ENCODE measurements at places on chromosomes 7 and 10.
A peak's percentile ranks its signal among the peaks of the same experiment; 100 is the strongest.

DNA sequence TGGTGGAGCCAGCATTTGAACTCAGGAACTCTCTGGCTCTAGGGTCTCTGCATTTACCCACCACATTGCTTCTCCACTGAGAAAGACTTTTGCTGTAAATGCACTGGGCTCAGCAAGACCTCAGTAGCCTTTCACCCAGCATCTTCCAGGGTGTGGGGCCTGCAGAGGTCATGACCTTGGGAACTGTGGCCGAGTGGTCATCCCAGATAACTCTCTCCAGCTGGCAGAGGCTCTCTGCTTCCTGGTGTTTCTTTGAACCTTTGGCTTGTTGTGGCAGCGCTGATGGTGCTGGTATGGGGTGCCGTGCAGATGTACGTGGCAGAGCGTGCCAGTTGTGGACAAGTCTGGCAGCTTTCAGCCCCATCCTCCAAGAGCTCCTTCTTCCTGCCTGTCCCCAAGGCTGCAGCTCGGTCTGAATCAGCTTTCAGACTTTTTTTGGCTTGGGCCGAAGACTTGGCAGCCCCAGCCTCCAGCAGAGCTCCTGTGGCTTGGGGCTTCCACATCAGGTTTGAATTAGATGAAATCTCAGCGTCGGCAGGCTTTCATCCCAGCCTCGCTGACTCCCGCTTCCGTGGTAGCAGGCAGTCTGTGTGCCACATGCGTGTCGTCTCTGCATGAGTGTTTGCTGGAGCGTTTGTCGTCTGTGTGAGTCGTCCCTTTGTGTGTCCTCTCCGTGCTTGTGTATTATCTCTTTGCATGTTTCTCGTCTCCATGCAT is 21.5 kb downstream of the ADAMTS14 start:
- DNase-seq: peak; percentile 53

- DNase-seq: no peak
Observed at GRCh38 chr7:95599069-95599468, 2.8 kb upstream of the PDK4 start.

- DNase-seq: no peak
Observed at GRCh38 chr7:83210479-83210878, 47.8 kb upstream of the PCLO start.

GRCh38 chr10:94602729-94603515 is 57.3 kb downstream of the HELLS start:
- DNase-seq: no peak

- no peak for DNase-seq
Observed at GRCh38 chr7:25126751-25127150, 1.7 kb upstream of the CYCS start.

- DNase-seq: no peak
Observed at GRCh38 chr10:6074489-6075301, 12.5 kb upstream of the IL2RA start.

DNA sequence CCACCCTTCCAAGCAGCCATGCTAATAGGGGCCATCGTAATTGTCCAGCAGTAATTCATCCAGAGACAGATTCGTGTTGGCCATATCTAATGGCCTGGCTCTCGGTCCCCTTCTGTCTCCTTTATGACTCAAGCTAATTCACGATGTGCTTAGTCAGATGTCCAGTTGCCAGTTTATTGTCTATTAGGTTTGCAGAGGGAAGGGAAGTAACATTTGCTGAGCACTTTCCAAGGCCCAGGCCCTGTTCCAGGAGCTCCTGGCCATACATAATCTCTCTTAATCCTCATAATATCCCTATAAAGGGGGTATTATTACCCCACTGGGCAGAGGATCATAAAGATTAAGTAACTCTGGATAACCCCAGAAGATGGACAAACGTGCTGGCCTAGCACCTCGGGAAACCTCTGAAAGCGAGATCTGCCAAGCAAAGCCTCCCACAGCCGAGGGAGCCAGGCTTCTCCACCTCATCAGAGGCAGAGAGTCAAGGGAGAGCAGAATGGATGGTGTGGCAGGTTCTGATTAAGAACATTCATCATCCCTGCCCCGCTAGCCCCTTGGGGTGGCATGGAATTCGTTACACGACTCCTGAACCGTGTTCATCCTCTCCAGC is 153.7 kb downstream of the PLXNA4 start:
- no peak for DNase-seq

DNA sequence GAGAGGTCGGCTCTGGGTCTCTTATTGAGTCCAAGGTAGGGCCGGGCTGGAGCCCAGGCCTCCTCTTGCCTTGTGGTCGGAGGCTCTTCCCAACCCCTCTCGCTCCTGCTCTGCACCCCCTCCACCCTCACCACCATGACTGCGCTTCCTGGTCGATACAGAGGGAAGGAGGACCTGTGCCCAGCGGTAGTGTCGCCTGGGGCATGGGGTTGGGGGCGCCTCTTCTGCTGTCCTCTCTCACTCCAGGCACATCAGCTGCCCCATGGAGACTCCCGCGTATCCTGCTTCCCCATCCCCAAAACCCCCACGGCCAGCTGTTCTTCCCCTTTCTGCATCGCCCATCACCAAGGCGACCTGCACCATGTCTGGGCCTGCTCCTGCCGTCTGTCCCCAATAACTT is 44.4 kb downstream of the TMEM270 start:
- no peak for DNase-seq

GRCh38 chr10:15748126-15748525 is 28.4 kb upstream of the ITGA8 start:
- DNase-seq: no peak

- DNase-seq: no peak
Observed at GRCh38 chr10:121244818-121245217, 353.4 kb downstream of the FGFR2 start.

- DNase-seq: no peak
Observed at GRCh38 chr7:80699045-80699638, 60.7 kb downstream of the CD36 start.

DNA sequence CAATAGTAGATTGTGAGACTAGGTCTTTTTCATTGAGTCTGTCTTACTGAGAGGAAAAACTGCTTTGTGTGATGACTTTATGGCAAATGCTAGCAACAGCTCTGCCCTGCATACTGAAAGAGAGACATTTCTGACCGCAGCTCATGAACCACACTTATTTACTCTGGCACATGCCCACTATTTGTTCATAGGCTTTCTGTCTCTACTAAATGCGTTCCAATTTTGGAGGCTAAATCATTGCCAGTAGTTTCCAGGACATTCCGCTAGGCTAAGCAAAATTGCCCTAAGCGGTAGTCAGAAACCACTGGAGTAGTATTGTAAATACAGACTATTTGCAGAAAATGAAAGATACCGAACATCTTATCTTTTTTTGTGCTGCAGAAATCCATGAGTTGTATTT is 55.6 kb upstream of the DLX6 start:
- DNase-seq: no peak

- DNase-seq: no peak
Observed at GRCh38 chr7:150847536-150847935, 4.8 kb upstream of the AOC1 start.

DNA sequence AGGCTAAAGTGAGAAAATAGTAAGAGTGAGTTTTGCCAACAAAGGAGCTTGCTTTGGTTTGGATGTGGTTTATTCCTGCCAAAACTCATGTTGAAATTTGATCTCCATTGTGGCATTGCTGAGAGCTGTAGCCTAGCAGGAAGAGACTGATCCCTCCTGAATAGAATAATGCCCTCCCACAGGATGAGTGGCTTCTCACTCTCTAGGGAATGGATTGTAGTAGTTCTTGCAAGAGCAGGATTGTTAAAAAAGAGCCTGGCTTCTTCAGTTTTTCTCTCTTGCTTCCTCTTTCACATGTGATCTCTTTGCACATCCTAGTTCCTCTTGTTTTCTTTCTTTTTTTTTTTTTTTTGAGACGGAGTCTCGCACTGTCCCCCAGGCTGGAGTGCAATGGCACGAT is 34.4 kb downstream of the ASAH2 start:
- DNase-seq: no peak

GRCh38 chr7:18317941-18318340 is 177.6 kb upstream of the HDAC9 start:
- DNase-seq: no peak

- no peak for DNase-seq
Observed at GRCh38 chr10:70461397-70462348, 16.9 kb upstream of the PALD1 start.

- DNase-seq: no peak
Observed at GRCh38 chr10:104242545-104242944, 10.4 kb upstream of the CFAP43 start.

DNA sequence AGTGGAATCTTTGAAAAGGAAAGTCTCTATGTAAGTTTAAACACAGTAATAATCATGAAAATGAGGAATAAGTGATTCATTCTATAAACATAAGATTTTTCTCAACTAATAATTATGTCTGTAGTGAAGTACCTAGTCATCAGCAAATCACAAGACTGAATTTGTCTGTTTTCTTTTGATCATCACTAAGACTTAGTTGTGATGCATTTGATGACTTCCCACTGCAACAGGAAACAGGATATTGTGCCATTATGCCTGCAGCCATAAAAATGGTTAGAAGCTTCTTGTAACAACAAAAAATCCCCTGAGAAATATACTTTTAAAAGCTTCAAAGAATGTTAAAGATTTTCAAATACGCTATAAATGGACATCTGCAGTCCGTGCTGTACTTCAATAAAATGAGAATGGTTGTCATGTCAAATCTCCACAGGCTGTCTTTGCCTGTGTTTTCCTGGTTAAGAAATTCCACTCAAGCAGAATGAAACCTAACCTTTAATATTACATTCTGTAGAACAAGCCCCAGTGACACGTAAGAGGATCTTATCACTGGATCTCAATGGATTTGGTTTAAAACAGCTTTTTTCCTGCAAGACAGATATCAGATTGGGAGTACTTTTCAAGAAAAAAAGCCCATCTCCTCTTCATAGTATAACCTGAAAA is 1262.3 kb upstream of the PHF14 start:
- no peak for DNase-seq

DNA sequence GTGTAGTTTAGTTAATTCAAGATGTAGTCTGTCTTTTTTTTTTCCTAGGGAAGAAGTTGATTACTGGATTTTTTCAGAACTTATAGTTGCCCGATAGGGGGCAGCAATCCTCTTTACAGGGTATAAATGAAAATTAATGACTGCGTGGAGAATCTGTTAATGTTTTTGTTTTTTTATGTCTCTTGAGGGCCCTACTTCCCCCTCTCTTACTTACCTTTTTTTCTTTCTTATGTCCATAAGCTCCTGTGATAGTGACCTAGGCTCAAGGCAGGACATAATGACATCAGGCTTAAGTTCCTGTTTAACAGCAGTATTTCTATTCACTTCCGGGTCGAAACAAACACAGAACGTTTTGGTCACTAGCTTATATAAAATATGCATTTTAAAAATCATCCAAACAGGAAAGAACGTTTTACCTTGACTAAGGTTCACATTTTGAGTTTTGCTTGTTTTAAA is 18.8 kb downstream of the CDC123 start:
- no peak for DNase-seq

DNA sequence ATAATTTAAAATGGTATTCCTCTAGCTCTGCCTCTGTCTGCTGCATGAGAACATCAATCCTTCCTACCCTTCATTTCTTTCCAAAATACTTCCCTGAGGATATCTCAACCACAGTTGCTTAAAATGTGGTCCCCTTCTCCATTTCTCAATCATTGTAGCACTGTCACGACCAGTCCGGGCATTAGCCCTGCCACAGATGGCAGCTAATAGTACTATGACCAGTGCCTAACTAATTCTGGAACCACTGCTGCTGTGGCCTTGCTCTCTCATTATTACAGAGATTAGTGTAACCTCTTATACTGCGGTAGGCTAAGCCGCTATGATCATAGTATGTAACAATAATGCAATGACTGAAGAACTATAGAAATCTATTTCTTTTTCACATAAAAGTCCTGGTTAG is 66.0 kb downstream of the REEP3 start:
- no peak for DNase-seq

DNA sequence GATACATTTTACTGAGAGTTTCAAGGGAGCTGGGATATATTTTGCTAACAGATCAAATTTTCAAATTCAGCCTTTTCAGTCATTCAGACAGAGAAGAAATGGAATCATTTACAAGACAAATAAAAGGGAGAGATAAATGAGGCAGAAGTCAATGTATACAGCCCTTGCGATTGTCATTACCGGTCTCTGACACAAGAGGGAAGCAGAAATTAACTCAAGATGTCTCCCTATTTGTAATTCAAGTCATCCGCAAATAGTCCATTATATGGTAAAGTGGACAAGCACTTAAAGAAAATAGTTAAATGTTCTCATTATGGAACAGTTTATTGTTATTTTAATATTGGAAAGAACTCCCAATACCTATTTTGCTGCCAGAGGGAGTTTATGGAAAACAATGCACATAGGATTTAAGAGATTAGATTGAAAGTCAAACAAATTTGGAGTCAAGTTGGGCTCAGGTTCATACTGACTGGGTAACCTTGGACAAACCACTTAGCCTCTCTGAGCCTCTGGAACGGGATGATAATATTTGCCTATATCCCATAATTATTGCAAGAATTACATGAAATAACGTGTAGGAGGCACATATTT is 89.3 kb upstream of the PRKCQ start:
- DNase-seq: no peak

GRCh38 chr7:11213266-11213665 is 239.6 kb downstream of the PHF14 start:
- no peak for DNase-seq

DNA sequence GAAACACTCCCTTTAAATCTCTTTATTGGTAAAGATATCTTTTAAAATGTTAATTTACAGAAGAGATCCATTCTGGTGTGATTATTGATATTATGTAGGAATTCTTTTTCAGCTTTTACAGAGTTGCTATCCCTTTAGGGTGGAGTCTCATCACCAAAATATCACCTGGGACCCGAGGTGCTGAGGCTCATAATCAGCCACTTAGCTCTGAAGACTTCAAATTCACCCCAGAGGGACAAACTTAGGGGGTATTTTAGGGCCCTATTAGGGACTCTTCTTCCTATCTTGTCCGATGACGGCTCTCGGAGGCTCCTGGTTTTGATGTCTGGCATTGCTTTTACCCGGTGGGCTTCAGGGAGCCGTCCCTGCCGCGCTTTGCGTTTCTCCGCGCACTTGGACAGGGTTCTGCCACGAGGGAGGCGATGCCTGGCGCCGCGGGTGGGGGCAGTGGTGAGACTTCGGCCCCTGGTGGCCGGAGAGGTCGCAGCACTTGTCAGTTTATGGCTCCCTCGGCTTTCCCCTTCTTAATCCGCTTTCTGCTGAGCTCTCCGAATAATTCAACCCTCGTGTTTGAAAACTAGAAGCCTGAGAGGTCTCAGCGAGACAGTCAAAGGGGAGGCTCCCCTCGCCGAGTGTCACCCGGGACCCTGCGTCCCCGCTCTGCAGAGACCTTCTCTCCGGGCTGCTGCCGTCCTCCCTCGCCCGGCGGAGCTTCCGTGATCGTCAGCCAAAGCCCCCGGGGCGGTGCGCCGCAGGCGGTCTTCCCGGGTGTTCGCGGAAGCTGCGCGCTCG is 27.8 kb downstream of the RBM20 start:
- DNase-seq: peak; percentile 63

DNA sequence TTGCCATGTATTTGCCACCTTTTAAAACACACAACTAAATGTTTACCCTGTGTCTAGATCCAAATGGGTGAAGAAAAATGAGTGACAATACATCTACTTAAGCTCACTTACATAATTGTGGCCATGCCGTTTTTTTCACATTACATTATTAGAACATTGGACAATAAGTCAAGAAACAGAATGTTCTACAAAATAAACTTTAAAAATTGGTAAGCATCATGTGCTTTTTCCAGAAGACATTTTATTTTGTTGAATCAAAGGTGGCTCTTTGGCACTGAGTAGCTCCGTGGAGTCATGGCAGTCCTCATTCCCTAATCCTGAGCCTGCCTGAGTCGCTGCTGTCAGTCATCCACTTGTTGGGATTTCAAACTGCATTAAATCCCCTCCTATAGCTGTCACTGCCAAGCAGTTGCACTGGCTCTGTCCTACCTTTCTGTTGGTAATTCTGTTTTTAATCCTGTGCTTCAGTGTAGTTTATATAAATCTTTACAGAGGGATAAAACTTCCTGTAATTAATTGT is 32.3 kb downstream of the CAV1 start:
- no peak for DNase-seq

All from ureter (tissue), 1 donor.